DMS 273 treated with DMSO at 0.1 percent for 48 hours (cell line): ENCODE measurements at places on chromosomes 5 and 9.
A peak's percentile ranks its signal among the peaks of the same experiment; 100 is the strongest.

DNA sequence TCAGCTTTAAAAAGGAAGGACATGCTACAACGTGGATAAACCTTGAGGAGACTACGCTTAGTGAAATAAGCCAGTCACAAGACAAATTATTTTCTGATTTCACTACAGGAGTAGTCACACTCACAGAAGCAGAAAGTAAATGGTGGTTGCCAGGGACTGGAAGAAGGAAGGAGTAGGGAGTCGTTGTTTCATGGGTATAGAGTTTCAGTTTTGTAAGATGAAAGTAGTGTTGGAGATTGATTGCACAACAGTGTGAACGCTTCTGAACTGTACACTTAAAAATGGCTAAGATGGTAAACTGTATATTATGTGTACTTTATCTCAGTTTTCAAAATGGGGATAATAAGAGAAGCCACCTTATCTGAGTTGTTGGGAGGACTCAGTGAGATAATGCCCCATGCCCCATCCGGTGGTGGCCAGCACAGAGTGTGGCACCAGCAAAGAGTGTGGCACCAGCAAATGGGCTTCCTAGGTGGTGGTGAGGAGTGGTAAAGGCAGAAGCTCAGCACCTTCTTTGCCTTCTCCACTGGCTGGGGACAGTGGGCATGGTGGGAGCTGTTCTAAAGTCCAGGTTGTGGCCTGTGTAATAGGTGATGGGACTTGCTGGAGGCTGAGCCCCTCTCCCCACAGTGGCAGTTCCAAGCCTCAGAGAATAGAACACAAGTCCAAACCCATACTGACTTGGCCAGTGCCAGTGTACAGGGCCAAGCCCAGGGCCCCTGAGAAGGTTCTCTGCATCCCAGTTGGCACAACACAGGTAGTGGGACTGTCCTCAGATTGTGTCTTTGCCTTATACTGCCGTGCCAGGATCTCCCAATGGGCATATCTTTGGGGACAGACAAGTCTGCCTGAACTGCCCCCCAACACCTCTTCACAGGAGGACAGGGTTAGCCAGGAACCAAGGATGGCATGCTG is 4.4 kb downstream of the SLC22A4 start:
- DNase-seq = no peak

- no peak for DNase-seq
Measured at GRCh38 chr5:44862808-44863207, 54.1 kb downstream of the MRPS30 start.

- DNase-seq = no peak
Measured at GRCh38 chr9:74777136-74777879, 110.4 kb downstream of the TRPM6 start.

DNA sequence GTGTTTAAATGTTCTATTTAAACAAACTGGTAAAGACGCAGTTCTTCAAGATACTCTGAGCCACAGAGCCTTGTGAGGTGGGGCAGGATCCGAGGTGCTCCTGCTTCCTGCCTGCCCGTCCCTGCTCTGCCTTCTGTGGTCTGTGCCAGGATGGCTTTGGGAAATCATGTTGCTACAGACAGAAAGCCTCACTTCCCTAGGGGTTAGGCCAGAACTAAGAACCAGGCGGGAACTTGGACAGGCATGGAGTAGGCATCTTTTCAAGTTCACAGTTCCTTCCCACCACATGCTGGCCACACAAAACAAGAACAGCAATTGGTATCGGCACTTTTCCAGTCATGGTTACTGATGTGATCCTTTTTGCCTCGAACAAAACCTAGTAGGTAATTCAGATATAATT is 67.7 kb upstream of the SPOCK1 start:
- DNase-seq = no peak

GRCh38 chr5:145247745-145248040 is 587.4 kb downstream of the PRELID2 start:
- no peak for DNase-seq

DNA sequence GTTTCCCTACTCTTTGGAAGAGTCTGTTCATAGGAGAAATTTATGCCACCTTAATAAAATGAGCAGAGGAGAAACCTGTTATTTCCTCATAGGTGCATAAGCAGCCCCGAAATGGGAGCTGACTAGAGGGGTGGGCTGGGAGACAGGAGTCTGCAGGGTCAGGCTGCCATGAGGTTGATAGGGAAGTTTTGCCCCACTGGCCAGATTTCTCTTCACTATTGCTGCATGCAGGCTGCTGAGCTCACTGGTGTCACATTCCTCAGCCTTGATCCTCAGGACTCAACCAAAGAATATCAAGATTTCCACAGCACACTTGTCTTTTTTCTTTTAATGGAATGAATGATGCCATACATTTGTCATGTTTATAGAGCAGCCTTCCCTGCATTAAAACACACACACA is 60.7 kb downstream of the BHMT start:
- DNase-seq = no peak

GRCh38 chr9:113952676-113953075 is 76.6 kb downstream of the ZNF618 start:
- DNase-seq = no peak

- no peak for DNase-seq
Measured at GRCh38 chr5:135678640-135679268, 100.0 kb upstream of the CXCL14 start.

GRCh38 chr5:68381060-68381459 is 165.5 kb downstream of the PIK3R1 start:
- DNase-seq = no peak

DNA sequence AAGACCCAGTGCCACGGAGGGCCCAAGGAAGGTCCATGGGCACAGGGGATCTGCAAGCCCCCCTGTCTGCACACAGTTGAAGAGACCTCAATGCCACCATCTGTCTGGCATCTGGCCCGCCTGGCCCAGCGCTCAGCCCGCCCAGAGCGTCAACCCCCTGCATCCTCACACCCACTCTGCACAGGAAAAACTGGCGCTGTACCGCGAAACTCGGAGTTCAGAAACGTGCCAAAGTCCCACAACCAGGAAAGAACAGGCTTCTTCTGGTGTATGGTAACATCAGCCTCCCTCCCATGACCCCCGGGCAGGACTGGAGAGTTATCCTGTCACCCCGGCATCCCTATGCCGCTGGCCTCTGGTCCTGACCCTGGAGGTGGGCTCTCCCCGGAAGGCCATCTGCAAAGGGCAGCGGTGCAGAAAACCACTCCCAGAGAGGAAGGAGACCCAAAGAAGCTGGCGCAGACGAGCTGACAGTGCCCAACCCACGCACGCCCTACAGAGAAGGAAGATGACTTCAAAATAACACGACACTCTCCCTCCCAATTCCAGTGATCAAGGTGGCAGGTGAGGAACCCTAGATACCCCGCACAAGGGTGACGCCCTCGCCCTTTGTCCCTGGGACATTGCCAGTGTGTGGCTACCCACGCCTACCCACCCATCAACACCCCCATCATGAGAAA is 18.9 kb downstream of the VAV2 start:
- no peak for DNase-seq

GRCh38 chr5:160054831-160055230 is 45.9 kb downstream of the TTC1 start:
- no peak for DNase-seq

DNA sequence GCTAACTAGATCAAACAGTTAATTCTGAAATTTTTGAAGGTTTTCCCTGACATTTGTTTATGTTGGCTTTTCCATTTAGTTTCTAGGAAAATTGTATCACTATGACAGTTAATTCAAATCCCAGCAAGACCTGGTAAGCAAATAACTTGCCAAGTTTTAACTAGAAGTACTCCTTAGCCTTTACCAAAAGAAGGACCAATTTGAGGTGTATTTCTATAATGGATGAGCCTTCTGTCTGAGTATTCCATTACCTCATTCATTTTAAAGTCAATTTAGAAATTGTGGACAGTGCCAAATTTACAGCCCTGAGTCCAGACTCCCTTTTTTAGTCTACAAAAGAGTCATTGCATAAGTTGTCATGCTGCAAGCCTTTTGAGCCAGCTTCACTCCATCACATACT is 687.6 kb downstream of the CETN3 start:
- DNase-seq = no peak

DNA sequence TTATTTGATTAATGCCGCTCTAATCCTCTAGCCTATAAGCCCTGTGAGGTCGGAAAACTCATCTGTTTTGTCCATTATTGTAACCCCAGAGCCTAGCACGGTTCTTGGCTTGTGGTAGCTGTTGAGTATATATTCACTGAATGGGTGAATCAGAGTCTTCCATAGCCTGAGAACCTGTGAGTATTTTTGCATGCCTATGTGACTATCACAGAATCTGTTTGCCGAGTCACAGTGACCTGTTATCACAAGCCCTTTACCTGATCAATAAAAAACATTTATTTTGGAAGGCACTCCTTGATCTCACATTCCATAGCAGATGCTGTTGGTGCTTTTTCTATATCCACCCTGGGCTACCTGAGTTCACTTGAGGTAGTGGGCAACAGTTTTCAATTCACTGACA is 125.0 kb upstream of the STC2 start:
- no peak for DNase-seq

DNA sequence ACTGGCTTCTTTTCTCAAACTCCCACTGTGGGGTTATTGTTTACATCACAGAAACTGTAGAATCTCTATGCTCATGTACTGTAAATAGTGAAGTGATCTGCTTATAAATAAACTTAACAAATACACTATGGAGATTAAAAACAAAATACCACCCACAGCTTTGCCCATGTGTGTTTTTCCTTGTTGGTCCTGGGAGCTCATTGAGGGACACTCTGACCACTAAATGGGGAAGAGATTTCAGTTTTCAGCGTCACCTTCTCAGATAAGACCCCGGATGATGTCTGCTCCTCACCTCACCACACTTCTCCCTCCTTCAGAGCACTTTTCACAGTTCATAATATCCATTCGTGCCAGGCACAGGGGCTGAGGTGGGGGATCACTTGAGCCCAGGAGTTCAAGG is 89.7 kb downstream of the PDE6A start:
- DNase-seq = no peak

- peak; percentile 11 for DNase-seq
Measured at GRCh38 chr9:125361837-125362531, 100.4 kb downstream of the GAPVD1 start.

DNA sequence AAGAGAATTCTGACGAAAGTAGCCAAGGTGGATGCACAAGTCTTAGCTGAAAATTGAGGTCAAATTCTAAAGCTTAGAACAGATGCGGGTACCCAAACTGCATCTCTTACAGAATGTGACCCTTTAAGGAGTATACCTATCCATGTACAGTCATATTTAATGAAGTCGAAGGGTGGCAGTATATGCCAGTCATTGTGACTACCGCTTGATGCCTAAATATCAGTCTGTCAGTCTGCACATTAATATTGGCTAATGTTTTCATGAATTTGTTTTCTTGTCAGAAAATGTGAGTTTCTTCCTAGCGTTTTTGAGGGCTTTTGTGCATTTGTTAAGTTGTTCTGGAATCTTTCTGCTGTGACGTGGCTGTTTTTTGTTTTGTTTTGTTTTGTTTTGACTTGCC is 264.5 kb upstream of the ELAVL2 start:
- DNase-seq = no peak

DNA sequence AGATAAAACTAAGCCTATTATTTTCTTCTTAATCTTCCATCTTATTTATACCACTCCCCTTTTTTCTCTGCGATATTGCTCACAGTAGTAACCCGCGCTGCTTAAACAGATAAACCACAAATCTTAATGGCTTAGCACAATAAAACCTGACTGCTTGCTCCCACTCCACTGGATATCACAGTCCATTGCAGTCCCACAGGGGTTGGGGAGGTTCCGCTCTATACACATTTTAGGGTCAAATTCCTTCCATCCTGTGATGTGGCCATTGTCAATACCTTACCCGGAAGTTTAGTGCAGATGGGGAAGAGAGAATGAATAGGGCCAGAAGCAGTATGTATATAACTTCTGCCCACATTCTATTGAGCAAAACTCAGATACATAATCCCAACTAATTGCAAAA is 193.7 kb downstream of the RAB3C start:
- no peak for DNase-seq

GRCh38 chr5:11617080-11617479 is 287.2 kb downstream of the CTNND2 start:
- no peak for DNase-seq

DNA sequence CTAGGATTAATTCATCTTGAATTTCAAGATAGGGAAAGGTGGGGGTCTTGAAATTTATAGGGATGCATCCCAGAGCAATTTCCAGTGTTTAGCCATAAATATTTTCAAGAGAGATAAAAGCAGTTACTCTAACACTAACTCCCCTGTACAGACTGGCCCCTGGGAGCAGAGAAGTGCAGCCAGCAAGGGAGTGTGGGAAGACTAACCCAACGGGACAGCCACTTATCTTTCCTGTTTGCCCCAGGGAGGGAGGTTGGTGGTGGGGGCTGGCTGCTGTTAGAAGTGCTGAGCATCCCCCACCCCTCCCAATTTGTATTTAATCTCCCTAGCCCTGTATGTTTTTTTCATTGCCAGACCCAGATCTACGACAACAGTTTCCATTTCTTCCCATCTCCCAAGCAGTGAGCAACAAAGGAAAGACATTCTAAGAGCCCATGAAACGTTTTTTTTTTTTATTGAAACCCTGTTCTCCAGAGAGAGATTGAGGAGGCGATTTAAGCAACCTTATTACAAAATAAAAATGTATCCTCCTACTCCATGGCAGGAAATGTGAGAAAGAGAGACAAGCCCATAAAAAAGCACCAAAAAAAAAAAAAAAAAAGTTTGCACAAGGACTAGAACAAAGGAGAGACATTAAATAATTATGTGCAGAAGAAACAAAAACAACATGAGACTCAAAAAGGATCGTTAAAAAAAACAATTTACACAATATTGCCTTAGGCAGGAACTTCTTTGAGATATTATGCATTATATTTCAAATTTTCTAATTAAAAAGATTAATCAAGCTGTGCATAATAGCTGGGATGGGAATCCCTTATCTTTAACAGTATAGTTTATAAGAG is 343.4 kb downstream of the ARHGEF28 start:
- no peak for DNase-seq

DNA sequence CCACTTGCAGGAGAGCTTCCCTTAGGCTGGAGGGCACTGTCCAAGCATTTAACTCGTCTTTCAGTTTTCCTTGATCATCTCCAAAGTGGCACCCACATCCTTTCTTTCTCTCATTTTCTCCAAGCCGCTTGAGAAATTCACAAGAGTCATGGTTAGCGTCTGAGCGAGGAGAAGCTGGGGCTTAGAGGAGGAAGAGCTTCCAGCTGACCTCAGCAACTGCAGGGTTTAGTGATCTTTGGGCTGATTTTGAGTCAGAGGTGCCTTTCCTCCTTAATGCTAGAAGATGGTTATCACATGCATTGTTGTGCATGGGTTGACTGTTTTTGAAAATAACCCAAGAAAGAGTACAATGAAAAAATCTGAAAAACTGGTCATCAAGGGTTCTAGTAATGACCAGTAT is 134.7 kb downstream of the GADD45G start:
- no peak for DNase-seq

- no peak for DNase-seq
Measured at GRCh38 chr9:133518200-133518599, 6.6 kb downstream of the MYMK start.

- no peak for DNase-seq
Measured at GRCh38 chr5:78647351-78647818, 1.2 kb downstream of the LHFPL2 start.
